ENCODE measurements at places on chromosomes 4 and X. TPM values are rescaled to one million over a fixed set of nuclear protein-coding genes. Genes with fewer than 3 reads are reported as not detected.

GPM6B gene
- total RNA-seq, result 31.7 TPM

MAB21L2 gene
- 4.2 TPM for total RNA-seq

ZNF141 gene
- 7.9 TPM for total RNA-seq

ZNF732 gene
- 1.1 TPM for total RNA-seq

PNMA3 gene
- 0.67 TPM for total RNA-seq

MCF2 gene
- not detected for total RNA-seq

PNMA5 gene
- total RNA-seq, result not detected

IL1RAPL2 gene
- not detected for total RNA-seq

UNC5C gene
- 4.7 TPM for total RNA-seq

ANK2 gene
- 71.2 TPM for total RNA-seq

SPANXN4 gene
- not detected for total RNA-seq

PRSS48 gene
- total RNA-seq, result not detected

- H3K27me3 ChIP-seq, result no peaks in the 10 kb centered on the region
- H3K27ac ChIP-seq, result no peak overlapping the region
- H3K36me3 ChIP-seq, result no peaks in the 10 kb centered on the region
- H3K4me1 ChIP-seq, result no peaks in the 10 kb centered on the region
- no peak overlapping the region for H3K4me3 ChIP-seq
- no peak for DNase-seq
These were observed 1822.2 kb downstream of the STIM2 start for GRCh38 chr4:28682847-28683246.

- H3K36me3 ChIP-seq, result no peaks in the 10 kb centered on the region
- no peak overlapping the region for H3K4me3 ChIP-seq
- H3K27ac ChIP-seq, result no peak overlapping the region
- peaks cover 2% of the 10 kb centered on the region for H3K27me3 ChIP-seq
These were observed 4.9 kb downstream of the FRAS1 start for GRCh38 chr4:78061939-78062570.

- H3K27me3 ChIP-seq, result no peaks in the 10 kb centered on the region
- H3K27ac ChIP-seq, result no peak overlapping the region
- no peaks in the 10 kb centered on the region for H3K4me1 ChIP-seq
- no peaks in the 10 kb centered on the region for H3K36me3 ChIP-seq
These were observed 80.4 kb downstream of the NDST3 start for GRCh38 chr4:118114720-118115119.

- no peaks in the 10 kb centered on the region for H3K4me1 ChIP-seq
- H3K4me3 ChIP-seq, result no peak overlapping the region
- no peak overlapping the region for H3K27ac ChIP-seq
- H3K36me3 ChIP-seq, result peaks cover 2% of the 10 kb centered on the region
- no peak for DNase-seq
These were observed 499.1 kb upstream of the EPHA5 start for GRCh38 chr4:66169341-66169740.

- no peak overlapping the region for H3K27ac ChIP-seq
- peaks cover 5% of the 10 kb centered on the region for H3K4me1 ChIP-seq
- no peak for DNase-seq
- H3K36me3 ChIP-seq, result peaks cover 6% of the 10 kb centered on the region
- no peaks in the 10 kb centered on the region for H3K27me3 ChIP-seq
These were observed 10.2 kb downstream of the HGFAC start for GRCh38 chr4:3451956-3452355.

GRCh38 chr4:107831140-107831539 is 6.4 kb downstream of the SGMS2 start:
- H3K36me3 ChIP-seq, result peaks cover 2% of the 10 kb centered on the region
- H3K4me3 ChIP-seq, result no peak overlapping the region
- H3K27ac ChIP-seq, result no peak overlapping the region
- peaks cover 26% of the 10 kb centered on the region for H3K4me1 ChIP-seq
- no peaks in the 10 kb centered on the region for H3K27me3 ChIP-seq

DNA sequence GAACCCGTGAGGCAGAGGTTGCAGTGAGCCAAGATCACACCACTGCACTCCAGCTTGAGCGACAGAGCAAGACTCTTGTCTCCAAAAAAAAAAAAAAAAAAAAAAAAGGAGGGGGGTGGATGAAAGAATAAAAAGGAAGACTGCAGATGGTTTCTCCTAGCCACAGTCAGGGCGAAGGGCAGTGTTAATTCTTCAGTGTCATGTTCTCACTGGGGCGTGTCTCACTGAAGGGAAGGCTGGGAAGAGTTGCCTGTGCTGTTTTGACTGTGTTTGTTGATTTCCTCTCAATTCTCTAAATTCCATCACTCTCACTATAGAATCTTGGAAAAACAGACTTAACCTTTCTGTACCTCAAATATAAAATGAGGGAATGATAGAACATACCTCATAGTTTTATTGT is 71.6 kb upstream of the DHX15 start:
- no peak overlapping the region for H3K4me3 ChIP-seq
- peaks cover 28% of the 10 kb centered on the region for H3K4me1 ChIP-seq
- H3K36me3 ChIP-seq, result no peaks in the 10 kb centered on the region
- no peak for DNase-seq

GRCh38 chrX:9997524-9997923 is 30.4 kb downstream of the CLDN34 start:
- H3K36me3 ChIP-seq, result no peaks in the 10 kb centered on the region
- H3K4me1 ChIP-seq, result peaks cover 7% of the 10 kb centered on the region
- no peaks in the 10 kb centered on the region for H3K27me3 ChIP-seq
- H3K27ac ChIP-seq, result no peak overlapping the region
- no peak for DNase-seq
- H3K4me3 ChIP-seq, result no peak overlapping the region

DNA sequence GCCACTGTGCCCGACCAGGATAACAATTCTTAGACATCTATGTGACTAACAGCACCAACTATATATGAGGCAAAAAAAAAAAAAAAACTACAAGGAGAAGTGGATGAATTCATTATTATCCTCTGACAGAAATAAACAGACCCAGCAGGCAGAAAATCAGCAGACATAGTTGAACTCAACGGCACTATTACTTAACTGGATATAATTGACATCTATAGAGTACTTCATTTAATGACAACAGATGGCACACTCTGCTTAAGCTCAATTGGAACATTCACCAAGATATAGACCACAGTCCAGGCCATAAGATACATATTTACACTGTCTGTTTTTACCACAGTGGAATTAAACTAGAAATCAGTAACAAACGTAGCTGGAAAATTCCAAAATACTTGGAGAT is 13.3 kb downstream of the CLDN22 start:
- peaks cover 20% of the 10 kb centered on the region for H3K36me3 ChIP-seq
- H3K4me1 ChIP-seq, result no peaks in the 10 kb centered on the region
- no peak overlapping the region for H3K27ac ChIP-seq
- DNase-seq, result no peak

DNA sequence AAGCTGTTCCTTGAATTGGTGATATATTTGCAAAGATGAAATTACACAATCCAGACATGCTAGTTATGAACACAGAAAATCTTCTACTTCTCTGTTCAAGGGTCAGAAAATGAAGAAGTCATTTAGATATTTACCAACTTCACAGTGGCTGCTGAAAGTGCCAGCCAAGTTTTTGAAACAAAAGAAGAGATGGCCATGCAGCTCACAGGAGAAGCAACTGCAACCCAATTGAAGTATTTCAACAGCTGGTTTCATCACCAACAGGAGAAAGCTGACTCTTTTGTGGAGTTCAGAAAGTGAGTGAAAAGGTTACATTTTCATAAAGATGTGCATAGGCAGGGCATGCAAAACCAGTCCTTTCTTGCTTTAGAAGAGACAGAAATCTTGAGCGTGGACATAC is 70.1 kb upstream of the LSM6 start:
- H3K36me3 ChIP-seq, result peaks cover 2% of the 10 kb centered on the region
- no peaks in the 10 kb centered on the region for H3K27me3 ChIP-seq
- no peak for DNase-seq
- H3K4me1 ChIP-seq, result no peaks in the 10 kb centered on the region
- H3K27ac ChIP-seq, result no peak overlapping the region

- H3K4me1 ChIP-seq, result peaks cover 8% of the 10 kb centered on the region
- no peak for DNase-seq
- H3K36me3 ChIP-seq, result peaks cover 16% of the 10 kb centered on the region
- no peaks in the 10 kb centered on the region for H3K27me3 ChIP-seq
- H3K27ac ChIP-seq, result no peak overlapping the region
These were observed 10.3 kb upstream of the RAB33B start for GRCh38 chr4:139443661-139444060.

DNA sequence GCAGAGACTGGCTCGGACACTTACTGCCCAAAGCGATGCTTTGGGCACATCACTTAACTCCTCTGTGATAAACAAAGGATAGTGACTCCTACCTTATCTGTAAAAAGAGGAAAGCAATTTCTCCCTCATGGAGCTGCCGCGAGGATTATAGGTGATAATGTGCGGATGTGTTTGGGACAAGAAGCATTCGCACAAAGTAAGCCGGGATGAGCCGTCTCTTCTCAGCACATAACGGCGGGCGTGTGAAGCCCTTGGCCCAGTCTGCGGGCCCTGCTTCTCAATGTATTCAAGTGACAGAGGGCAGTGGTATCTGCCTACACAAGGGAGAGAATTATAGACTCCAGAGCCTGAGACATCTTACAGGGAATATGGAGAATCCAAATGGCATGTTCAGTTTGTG is 550.3 kb upstream of the CPEB2 start:
- H3K27me3 ChIP-seq, result peaks cover 14% of the 10 kb centered on the region
- no peak overlapping the region for H3K27ac ChIP-seq
- H3K36me3 ChIP-seq, result no peaks in the 10 kb centered on the region
- DNase-seq, result no peak
- H3K4me1 ChIP-seq, result no peaks in the 10 kb centered on the region
- H3K4me3 ChIP-seq, result no peak overlapping the region

DNA sequence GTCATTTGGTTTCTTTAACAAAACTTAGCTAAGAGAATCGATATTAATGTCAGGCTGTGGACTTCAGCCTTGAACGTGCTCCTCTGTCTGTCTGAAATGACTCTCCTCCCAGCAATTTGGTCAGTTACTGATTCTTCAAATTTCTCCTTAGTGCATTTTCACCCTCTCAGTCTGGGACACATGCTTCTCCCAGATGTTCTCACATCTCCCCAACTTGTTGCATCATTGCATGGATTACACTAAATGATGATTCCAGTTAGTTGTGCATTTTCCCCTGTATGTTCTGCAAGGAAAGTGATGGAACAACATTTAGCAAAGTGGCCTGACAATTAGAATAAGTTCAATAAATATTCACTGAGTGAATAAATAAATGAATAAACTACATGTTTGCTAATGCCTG is 94.4 kb downstream of the NLGN4X start:
- no peaks in the 10 kb centered on the region for H3K4me1 ChIP-seq
- no peaks in the 10 kb centered on the region for H3K27me3 ChIP-seq
- DNase-seq, result no peak
- no peak overlapping the region for H3K27ac ChIP-seq
- H3K36me3 ChIP-seq, result no peaks in the 10 kb centered on the region

DNA sequence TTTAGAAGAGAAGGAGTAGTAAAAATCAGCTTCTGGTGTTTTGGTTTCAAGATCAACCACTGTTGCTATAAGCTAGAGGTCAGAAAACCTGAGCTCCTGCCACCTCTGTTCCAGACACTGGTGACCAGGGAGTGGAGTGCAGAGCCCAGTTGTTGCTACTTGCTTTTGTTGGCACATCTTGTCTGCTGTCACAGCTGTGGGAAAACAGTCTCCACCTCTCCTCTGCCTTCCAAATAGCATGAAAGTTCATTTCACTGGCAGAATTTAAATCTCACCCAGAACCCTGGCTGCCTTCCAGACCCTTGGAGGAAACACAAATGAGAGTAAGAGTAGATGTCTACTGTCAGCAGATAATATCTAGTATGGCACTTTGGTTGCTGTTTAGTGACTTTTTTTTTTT is 297.5 kb upstream of the KLF3 start:
- peaks cover 57% of the 10 kb centered on the region for H3K4me1 ChIP-seq
- no peak for DNase-seq
- H3K27me3 ChIP-seq, result no peaks in the 10 kb centered on the region
- H3K4me3 ChIP-seq, result no peak overlapping the region
- H3K27ac ChIP-seq, result peak overlapping the region; percentile 75
- no peaks in the 10 kb centered on the region for H3K36me3 ChIP-seq

DNA sequence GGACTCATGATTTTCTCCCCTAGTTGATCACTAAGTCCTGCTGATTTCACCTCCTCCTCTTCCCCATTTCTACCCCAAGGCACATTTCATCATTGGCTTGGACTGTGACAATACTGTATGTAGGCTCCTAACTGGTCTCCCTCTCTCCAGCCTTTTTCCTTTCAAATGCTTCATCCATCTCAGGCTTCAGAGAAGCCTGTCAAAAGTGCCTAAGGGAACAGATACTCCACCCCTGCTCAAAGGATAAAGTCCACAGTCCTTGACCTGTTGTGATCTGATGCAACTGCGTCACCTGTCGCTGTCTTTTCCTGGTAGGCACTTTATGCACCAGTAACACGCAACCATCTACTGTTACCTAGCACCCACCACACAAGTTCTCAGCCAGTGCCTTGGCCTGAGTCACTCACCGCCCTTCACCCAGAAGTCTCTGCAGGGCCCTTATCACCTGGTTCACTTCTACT is 12.8 kb downstream of the SCARB2 start:
- peak overlapping the region; percentile 86 for H3K27ac ChIP-seq
- H3K27me3 ChIP-seq, result no peaks in the 10 kb centered on the region
- no peak for DNase-seq
- peaks cover 47% of the 10 kb centered on the region for H3K4me1 ChIP-seq
- no peaks in the 10 kb centered on the region for H3K36me3 ChIP-seq
- no peak overlapping the region for H3K4me3 ChIP-seq

- peaks cover 5% of the 10 kb centered on the region for H3K36me3 ChIP-seq
- no peak for DNase-seq
- H3K27me3 ChIP-seq, result no peaks in the 10 kb centered on the region
These were observed at the start of gene XKRX for GRCh38 chrX:100928660-100929613. XKRX (minus strand) TSS chrX:100928917; CDS start chrX:100928304, 613 bp downstream.

DNA sequence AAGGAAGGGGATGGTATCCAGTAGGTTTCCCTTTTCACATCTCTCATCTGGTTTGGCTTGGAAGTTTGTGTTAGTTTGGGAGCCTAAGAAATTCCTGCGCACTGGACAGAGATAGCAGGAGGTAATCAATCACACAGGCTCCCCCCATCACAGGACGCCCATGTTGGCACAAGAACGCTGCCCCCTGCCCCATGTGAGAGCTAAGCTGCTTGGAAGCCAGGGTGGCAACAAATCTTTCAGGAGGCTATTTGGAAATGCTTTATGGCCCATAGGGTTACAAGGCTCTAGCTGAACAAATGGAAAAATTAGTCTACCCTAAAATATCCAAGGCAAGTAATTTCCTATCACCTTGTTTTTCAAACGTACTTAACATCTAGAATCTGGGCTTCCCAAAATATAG is 54.0 kb downstream of the SOD3 start:
- no peak overlapping the region for H3K4me3 ChIP-seq
- no peaks in the 10 kb centered on the region for H3K36me3 ChIP-seq
- H3K4me1 ChIP-seq, result peaks cover 32% of the 10 kb centered on the region

DNA sequence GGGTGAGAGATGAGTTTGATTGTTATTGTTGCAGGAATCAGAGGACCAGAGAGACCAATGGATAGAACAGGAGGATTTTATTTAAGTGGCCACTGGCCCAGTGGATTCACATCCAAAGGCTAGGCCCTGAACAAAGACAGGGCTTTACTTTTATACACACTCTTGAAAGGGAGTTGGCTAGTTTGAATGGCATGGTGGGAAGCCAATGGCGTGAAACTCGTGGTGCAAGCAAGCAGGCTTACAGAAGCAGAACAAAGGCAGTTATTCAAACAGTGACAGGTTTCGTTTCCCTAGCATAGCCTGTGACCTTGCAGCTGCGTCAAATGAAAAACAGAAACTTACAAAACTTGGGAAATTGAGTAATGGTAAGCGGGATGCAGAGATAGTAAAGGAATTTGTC is 110.2 kb upstream of the PRDX4 start:
- no peaks in the 10 kb centered on the region for H3K27me3 ChIP-seq
- no peak overlapping the region for H3K27ac ChIP-seq

- H3K4me3 ChIP-seq, result no peak overlapping the region
- DNase-seq, result no peak
- H3K4me1 ChIP-seq, result peaks cover 14% of the 10 kb centered on the region
- peaks cover 7% of the 10 kb centered on the region for H3K27me3 ChIP-seq
- peaks cover 4% of the 10 kb centered on the region for H3K36me3 ChIP-seq
These were observed 224 bp downstream of the FGFRL1 start for GRCh38 chr4:1011666-1012033.
